ENCODE measurements at places on chromosomes 6 and 20.

GRCh38 chr20:53162251-53162835 is 190.2 kb downstream of the TSHZ2 start:
- no peak for DNase-seq

GRCh38 chr6:90266905-90267621 is 29.6 kb downstream of the BACH2 start:
- DNase-seq = no peak

DNA sequence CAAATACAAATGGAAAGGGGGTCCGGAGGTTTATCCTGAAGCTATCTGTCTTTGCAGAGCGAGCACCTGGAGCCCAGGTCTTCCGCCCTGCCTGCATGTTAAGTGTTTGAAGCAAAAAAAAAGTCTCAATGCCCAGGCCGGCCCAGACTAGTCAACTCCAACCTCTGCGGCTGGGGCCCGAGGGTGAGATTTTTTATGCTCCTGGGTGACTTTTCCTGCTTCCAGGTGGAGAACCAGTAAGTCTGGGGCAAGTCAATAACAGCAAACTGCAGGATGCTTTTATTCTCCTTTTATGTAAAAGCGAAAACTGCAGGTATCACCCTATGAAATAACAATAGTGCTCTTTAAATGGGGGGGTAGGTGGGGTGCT is 2.0 kb upstream of the ZBP1 start:
- no peak for DNase-seq

GRCh38 chr20:46121184-46121930 is 3.2 kb downstream of the CD40 start:
- DNase-seq = no peak

GRCh38 chr6:125220712-125221111 is 67.1 kb downstream of the TPD52L1 start:
- no peak for DNase-seq
